ENCODE measurements at places on chromosomes 11 and 22.
A peak's percentile ranks its signal among the peaks of the same experiment; 100 is the strongest.

GRCh38 chr22:39197578-39197977, 45.1 kb upstream of the CBX7 start:
- no peak for DNase-seq

DNA sequence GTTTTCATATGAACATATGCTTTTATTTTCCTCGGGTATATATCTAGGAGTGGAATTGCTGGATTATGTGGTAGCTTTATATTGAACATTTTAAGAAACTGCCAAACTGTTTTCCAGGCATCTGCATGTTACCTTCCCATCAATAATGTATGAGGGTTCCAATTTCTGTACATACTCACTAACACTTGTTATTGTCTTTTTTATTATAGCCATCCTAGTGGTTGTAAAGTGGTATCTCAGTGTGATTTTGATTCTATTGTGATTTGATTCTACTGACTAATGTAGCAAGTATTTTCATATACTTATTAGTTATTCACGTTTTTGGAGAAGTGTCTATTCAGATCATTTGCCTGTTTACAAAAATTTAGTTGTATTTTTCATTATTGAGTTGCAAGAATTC, 2.0 kb downstream of the ANO5 start:
- no peak for DNase-seq

GRCh38 chr11:122273476-122274191, 157.6 kb upstream of the BLID start:
- no peak for DNase-seq

GRCh38 chr11:106466521-106467080, 389.1 kb downstream of the AASDHPPT start:
- no peak for DNase-seq

DNA sequence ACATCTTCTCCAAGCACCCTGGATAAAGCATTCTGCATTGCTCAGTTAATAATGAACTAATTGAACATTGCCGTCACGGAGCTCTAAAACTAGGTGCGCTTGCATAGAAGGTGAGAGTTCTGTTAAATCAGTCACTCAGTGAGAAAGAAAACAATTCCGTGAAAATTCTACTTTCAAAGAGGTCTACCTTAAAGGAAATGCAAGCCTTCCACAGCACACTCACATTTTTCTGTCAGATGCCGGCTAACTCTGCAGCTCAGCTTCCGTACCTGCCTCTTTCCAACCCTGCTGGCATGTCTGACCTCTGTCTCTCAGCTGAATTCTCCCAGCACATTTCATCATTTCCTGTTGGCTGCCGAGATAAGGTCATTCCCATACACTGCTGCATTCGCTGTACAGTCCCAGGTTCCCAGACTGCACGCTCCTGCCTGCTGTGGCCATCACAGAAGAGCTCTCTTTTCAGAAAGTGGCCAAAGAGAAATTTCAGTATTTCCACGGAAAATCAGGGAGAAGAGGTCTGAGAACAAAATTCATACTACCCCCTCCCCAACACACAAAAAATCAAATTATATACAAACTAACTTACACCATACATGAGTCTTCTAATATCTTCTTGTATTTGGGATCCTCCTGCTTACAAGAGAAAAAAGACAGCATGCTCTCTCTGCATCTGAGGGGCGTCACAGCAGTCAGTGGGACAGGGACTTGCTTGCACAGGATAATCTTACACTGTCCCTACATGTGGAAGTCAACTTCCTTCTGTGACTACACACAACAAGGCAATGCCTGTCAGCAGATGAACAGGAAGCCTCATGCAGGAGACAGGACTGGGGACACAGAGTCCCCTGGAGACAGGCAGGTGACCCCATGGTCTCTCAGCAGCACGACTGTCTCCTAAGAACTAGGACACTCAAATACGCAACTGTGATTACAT, 55.1 kb downstream of the PACSIN2 start:
- no peak for DNase-seq

DNA sequence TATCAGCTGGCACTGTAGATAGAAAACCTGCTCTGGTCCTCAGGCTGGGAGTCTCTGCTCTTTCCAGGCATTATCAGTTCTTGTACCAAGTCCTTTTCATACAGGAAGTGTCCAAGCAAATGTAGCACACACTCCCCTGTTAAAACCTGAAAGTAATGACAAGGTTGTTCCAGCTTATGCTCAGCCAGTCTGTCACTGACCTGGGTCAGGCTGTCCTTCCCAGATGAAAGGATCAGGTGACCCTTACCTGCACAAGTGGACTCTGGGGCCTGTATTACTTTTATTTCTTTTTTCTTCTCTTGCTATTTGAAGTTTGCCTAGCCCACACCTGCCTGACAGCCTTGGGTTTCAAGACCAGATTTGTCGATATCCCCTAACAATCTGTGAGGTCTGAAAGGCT, 156.3 kb upstream of the SESN3 start:
- no peak for DNase-seq

GRCh38 chr11:67045314-67045713, 11.3 kb upstream of the RHOD start:
- DNase-seq = no peak

- no peak for DNase-seq
These were observed 453.1 kb downstream of the SOX6 start for GRCh38 chr11:15903246-15903645.

GRCh38 chr11:66280428-66280827, 2.5 kb downstream of the CNIH2 start:
- no peak for DNase-seq

DNA sequence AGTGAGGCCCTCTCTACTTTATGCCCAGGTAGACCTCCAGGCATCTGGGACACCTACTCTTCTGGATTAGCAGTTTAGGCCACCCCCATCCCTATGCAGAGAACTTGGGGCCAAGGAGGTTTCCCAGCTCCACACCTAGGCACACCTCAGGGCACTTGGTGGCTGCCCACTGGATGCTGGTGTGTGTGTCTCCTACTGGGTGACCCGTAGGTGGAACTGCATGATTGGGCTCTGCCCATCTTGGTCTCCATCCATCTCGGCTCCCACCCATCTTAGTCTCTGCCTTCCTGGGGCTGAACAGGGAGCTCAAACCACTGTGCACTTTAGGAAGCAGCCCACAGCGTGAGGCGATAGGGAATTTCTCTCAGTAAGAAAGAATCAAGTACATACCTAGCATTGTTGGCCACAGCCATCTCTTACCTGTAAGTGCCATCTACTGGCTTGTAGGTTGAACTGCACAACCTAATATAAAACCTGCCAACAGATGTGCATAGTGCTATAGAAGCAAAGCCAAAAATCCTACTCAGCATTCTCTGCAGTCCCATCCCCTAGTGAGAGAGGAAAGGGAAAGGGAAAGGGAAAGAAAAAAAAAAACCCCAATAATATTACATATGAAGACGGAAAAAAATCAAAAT, 61.6 kb upstream of the PTPN5 start:
- no peak for DNase-seq

GRCh38 chr11:105548359-105548758, 61.5 kb upstream of the GRIA4 start:
- no peak for DNase-seq

GRCh38 chr11:623999-624704, 603 bp downstream of the CDHR5 start:
- DNase-seq = no peak

- DNase-seq = peak; percentile 77
These were observed 9.1 kb upstream of the OR10D3 start for GRCh38 chr11:124174001-124174583.

DNA sequence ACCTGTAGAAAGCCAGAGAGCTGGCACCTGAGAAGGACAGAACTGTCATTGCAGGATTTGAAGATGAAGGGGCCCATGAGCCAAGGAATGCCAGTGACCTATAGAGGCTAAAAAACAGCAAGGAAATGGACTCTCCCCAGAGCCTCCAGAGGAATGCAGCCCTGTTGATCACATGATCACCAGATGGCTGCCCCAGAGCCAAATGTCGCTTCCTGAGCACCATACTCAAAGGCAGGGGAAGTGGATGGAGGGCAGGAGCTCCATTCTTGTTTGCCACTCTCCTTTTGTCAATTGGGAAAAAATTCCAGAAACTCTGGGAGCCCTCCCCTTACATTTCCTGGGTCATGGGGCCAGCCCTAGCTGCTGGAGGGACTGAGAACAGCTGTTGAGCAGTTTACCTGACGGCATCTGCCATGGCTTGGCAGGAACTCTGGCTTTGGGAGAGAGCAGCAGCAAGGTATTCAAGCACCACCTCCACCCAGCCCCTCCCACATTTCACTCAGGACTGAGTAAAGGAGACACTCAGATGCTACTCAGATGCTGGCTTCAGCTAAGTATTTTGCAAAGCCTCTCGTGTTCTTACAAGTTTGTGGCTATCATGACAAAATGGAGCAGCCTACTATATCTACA, 46.9 kb downstream of the DKK3 start:
- no peak for DNase-seq

- DNase-seq = no peak
These were observed 443.1 kb downstream of the TBC1D22A start for GRCh38 chr22:47205554-47205953.

DNA sequence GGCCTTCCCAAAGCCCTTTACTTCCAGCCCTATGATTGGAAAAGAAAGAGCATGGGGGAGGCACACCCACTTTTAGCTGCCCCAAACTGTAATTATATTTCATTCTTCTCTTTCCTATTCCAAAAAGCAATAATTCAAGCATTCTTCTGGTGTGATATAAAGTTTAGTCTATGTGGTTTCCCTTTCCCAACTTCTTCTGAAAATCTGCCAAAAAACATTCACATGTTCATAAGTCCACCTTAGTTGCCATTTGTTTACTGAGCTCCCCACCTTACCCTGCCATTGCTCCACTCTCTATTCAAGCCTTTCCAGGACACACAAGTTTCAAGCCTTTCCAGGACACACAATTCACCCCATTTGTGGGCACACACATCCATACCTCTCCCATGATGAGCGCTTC, 111.6 kb upstream of the BMAL1 start:
- no peak for DNase-seq

GRCh38 chr22:31102441-31103081, 4.8 kb downstream of the SELENOM start:
- DNase-seq = no peak

Measured in neuronal stem cell (in vitro differentiated cells).